ENCODE measurements at places on chromosomes 11 and 22.

DNA sequence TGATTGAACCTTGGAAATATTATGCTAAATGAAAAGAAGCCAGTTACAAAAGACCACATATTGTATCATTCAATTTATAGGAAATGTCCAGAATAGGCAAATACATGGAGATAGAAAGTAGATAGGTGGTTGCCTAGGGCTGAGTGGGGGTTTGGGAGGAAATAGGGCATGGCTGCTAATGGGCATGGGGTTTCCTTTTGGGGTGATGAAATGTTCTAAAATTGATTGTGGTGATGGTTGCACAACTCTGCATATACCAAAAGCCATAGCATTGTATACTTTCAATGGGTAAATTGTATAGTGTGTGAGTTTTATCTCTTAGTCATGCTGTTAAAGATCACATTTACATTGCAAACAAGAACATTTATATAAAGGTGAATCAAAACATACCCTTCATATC lies 48.7 kb downstream of the LDLRAD3 start:
- DNase-seq, result no peak

DNA sequence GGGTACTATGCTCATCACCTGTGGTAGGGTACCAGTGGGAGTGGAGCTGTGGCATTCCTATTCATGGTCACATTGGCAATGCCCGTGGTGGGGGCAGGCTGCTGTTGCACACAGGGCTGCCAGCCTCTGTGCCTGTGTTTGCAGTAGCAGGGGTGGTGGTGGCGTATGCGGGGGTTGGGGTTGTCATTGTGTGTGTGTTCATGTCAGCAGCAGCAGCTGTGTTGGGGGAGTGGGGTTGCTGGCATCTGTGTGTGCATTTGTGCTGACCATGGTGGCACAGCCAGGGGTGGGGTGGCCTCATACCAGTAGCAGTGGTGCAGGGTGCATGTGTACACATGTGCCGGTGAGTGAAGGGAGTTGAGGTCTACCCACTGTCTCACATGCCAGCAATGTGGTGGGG lies 34.4 kb downstream of the TMEM225 start:
- DNase-seq, result no peak

- DNase-seq, result no peak
These were observed 8.0 kb upstream of the ESAM start for GRCh38 chr11:124769806-124770774.

- DNase-seq, result no peak
These were observed 488.3 kb downstream of the MN1 start for GRCh38 chr22:27312966-27313855.

DNA sequence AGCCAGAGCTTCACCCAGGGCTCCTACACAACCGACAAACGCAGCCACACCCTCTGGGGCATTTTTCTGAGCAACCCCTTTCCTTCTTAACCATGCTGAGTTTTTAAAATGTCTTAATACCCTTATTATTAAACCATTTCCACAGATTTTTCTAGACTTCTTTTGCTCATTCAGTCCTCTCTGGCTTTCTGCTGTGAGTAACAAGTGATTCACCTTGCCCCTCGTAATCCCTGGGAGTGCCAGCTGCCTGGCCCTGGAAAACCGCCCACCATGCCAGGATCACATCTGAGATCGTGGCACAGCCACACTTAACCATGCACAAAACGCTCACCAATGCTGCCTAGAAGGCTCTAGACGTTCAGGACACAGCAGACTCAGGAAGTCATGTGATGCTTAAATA lies 25.4 kb downstream of the YPEL1 start:
- no peak for DNase-seq

DNA sequence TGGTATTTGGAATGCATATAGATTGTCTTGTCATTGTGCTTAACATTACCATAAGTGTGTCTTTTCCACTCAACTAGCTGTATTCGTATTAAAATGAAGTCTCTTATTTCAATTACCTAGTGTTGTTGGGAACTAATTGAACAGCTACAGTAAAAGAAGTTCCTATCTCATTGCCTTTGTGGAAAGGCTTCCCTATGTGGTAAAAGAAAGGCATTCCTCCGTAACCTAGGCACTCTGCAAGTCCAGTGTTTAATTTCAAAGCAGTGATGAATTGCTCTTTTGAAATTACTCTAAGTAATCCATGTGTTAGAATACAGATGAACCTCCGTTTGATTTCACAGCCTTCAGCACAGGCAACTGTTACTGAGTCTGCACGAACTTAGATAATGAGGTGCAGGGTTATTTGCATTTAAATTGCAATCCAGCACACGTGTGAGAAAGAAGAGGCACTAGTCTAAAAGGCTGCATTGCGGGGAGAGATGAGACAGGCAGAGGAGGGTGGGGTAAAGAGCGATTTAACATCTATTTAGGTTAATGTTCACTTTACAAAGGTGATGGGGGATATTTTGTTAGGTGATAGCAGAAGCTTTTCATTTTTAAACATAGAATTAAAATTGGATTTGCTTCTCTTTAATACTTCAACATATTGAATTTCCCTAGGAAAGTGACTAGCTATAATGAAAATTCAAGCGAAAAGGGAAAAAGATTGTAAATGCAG lies 25.0 kb upstream of the CRTAM start:
- DNase-seq, result no peak

GRCh38 chr22:46196278-46196677 lies 46.0 kb downstream of the PPARA start:
- no peak for DNase-seq

GRCh38 chr11:112507281-112507680 lies 246.6 kb upstream of the PLET1 start:
- no peak for DNase-seq

GRCh38 chr22:17846326-17846992 lies 72.2 kb upstream of the BID start:
- no peak for DNase-seq

- no peak for DNase-seq
These were observed 6.3 kb downstream of the PPP2R1B start for GRCh38 chr11:111759778-111760407.

GRCh38 chr11:44290208-44290607 lies 19.7 kb downstream of the ALX4 start:
- DNase-seq, result no peak

Data from activated T-helper 1 cell treated with anti-CD3 and anti-CD28 coated beads, Interleukin-2, amount 50 U/mL, for 16 hours (primary cell).